Lower lobe of right lung (tissue), 2 donors: ENCODE measurements at places on chromosomes 7 and 10. TPM values are rescaled to one million over a fixed set of nuclear protein-coding genes. Genes with fewer than 3 reads are reported as not detected.
A peak's percentile ranks its signal among the peaks of the same experiment; 100 is the strongest.

GRCh38 chr10:102408728-102409603, 9.6 kb downstream of the PSD start:
- peaks cover 57% of the 10 kb centered on the region for H3K27me3 ChIP-seq
- no peak overlapping the region for H3K27ac ChIP-seq
- DNase-seq: peak; percentile 47
- H3K4me3 ChIP-seq: peak overlapping the region; percentile 45
- no peaks in the 10 kb centered on the region for H3K36me3 ChIP-seq
- H3K4me1 ChIP-seq: peaks cover 12% of the 10 kb centered on the region

- no peak overlapping the region for H3K4me3 ChIP-seq
- no peaks in the 10 kb centered on the region for H3K36me3 ChIP-seq
- no peaks in the 10 kb centered on the region for H3K4me1 ChIP-seq
Observed at GRCh38 chr7:85068799-85069198, 118.1 kb downstream of the SEMA3D start.

- no peak overlapping the region for H3K4me3 ChIP-seq
- H3K27me3 ChIP-seq: no peaks in the 10 kb centered on the region
- H3K27ac ChIP-seq: no peak overlapping the region
- no peaks in the 10 kb centered on the region for H3K36me3 ChIP-seq
Observed at GRCh38 chr7:33503736-33504135, 374.4 kb downstream of the BBS9 start.

GRCh38 chr10:5070648-5071410, 23.4 kb upstream of the AKR1C3 start:
- DNase-seq: no peak
- H3K27ac ChIP-seq: peak overlapping the region; percentile 69
- peaks cover 19% of the 10 kb centered on the region for H3K4me1 ChIP-seq
- H3K36me3 ChIP-seq: no peaks in the 10 kb centered on the region

DNA sequence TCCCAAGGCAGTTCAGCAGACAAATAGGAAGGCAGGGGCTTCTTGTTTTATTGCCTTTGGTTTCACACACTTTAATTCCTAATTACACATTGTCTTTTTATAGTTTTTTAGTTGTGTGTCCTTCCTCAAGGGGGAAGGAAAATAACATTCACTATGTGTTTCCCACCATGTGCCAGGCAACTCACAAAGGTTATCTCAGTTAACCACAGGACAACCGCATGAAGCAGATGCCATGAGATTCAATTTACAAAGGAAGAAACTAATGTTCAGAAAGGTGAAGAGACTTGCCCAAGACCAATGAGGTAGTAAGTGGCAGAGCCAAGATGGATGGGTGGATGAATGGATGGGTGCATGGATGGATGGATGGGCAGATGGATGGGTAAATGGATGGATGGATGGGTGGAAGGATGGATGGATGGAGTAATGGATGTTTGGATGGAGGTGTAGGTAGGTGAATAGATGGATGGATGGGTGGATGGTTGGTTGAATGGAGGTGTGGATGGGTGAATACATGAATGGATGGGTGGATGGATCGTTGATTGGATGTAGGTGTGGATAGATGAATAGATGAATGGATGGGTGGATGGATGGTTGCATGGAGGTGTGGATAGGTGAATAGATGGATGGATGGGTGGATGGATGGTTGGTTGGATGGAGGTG, 77.9 kb downstream of the ARHGAP22 start:
- H3K36me3 ChIP-seq: no peaks in the 10 kb centered on the region
- H3K4me3 ChIP-seq: no peak overlapping the region
- no peak for DNase-seq
- no peak overlapping the region for H3K27ac ChIP-seq
- H3K4me1 ChIP-seq: peaks cover 12% of the 10 kb centered on the region
- H3K27me3 ChIP-seq: peaks cover 23% of the 10 kb centered on the region

Gene DPYSL4
- total RNA-seq: 2.1 TPM

DNA sequence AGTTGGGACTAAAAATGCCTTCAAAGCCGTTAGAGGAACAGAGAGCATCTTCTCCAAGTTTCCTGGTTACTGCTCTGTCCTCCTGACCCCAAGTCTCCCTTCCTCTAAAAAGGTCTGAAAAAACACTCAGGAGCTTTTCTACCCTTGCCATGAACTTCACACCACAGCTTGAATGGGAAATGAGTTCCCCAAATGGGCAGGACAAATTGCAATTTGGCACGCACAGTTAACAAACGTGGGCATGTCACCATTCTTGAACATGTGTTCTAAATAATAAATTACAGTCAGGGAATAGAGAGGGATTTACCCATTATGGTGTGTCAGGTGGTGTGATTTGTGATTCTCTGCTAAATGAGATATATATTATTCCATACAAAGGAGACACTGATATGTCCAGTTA, 91.2 kb upstream of the WNT16 start:
- no peaks in the 10 kb centered on the region for H3K36me3 ChIP-seq
- no peak overlapping the region for H3K4me3 ChIP-seq
- no peaks in the 10 kb centered on the region for H3K4me1 ChIP-seq
- no peak overlapping the region for H3K27ac ChIP-seq
- no peaks in the 10 kb centered on the region for H3K27me3 ChIP-seq

GRCh38 chr10:4062072-4062471, 277.1 kb upstream of the KLF6 start:
- H3K27me3 ChIP-seq: no peaks in the 10 kb centered on the region
- H3K4me1 ChIP-seq: peaks cover 37% of the 10 kb centered on the region
- H3K4me3 ChIP-seq: no peak overlapping the region
- no peak for DNase-seq
- H3K27ac ChIP-seq: no peak overlapping the region

- no peaks in the 10 kb centered on the region for H3K36me3 ChIP-seq
- no peaks in the 10 kb centered on the region for H3K27me3 ChIP-seq
- H3K4me1 ChIP-seq: no peaks in the 10 kb centered on the region
- no peak for DNase-seq
- H3K4me3 ChIP-seq: no peak overlapping the region
Observed at GRCh38 chr7:148434181-148434757, 156.3 kb upstream of the C7orf33 start.

DNA sequence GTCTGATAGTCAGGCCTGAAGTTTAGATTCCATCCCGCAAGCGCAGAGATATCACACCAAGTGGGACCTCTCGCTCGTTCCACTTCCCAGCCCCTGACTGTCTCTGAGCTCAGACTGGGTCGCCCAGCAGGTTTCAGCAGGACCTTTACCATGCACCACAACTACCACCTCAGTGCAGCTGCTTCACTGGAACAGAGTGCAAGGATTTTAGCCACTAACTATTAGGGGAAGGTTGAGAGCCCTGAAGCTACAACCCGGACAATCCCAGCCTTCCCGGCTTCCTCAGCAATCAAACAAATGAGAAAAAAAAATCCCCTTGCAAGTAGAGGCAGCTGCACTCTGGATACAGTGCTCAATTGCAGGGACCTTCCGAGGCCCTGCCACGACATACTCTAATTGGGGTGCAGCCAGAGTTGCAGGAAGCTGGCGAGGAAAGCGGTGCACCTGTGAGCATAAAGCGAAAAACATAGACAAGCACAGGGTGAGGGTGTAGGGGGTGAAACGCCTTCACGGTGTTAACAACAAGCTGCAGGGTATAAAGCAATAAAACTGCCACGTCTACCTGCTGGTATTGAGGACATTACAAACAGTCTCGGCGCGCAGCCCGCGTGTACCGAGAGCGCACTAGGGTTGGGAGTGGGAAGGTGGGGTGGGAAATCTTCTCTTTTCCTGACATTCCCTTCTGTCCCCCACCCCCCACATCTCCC, 2.6 kb upstream of the DLX6 start:
- no peak overlapping the region for H3K4me3 ChIP-seq
- DNase-seq: no peak
- H3K27ac ChIP-seq: no peak overlapping the region
- peaks cover 100% of the 10 kb centered on the region for H3K27me3 ChIP-seq
- no peaks in the 10 kb centered on the region for H3K36me3 ChIP-seq

Gene TMEM26
- 1.1 TPM for total RNA-seq

DNA sequence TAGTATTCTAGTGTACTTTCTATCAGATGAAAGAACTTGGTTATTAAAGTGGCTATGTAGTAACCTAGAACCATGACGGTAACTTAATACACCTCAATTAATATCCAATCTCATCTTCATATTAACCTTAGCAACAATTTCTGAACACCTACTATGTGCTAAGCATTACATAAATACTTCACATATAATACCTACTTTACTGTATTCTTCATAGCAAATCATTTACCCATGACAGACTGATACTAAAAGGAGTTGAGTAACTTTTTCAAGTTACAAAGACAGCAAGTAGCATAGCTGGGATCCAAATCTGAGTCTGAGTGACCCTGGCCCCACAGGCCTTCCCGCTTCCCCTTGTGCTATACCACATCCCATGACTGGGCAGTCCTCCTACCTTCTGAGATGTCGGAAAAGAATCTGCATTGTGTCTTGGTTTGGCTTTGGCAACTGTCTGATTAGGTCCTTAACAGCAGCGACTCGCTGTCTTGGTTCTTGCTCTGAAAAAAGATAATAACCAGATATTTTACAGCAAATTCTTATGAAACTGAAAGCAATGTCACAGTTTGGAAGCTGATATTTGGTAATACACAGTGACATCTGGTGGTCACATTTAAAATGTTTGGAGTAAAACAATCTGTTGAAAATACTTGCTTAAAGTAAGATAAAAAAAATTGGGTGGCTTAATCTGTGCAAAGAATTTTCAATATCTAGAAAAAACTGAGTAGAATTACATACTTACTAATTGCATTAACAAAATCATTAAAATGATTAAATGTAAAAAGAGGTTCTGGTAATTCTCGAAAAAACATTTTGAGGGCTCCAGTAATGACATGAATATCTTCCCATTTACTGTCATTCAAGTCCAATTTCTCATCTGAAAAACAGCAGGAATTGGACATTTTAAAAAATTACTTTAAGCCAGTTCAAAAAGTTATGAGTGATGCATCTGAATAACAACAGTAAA, 120.1 kb downstream of the ARHGAP12 start:
- H3K4me3 ChIP-seq: peak overlapping the region; percentile 43
- peaks cover 21% of the 10 kb centered on the region for H3K36me3 ChIP-seq
- no peaks in the 10 kb centered on the region for H3K4me1 ChIP-seq
- no peaks in the 10 kb centered on the region for H3K27me3 ChIP-seq

GRCh38 chr7:1693991-1694524, 24.0 kb downstream of the ELFN1 start:
- no peak overlapping the region for H3K4me3 ChIP-seq
- H3K27ac ChIP-seq: no peak overlapping the region
- H3K4me1 ChIP-seq: no peaks in the 10 kb centered on the region

DNA sequence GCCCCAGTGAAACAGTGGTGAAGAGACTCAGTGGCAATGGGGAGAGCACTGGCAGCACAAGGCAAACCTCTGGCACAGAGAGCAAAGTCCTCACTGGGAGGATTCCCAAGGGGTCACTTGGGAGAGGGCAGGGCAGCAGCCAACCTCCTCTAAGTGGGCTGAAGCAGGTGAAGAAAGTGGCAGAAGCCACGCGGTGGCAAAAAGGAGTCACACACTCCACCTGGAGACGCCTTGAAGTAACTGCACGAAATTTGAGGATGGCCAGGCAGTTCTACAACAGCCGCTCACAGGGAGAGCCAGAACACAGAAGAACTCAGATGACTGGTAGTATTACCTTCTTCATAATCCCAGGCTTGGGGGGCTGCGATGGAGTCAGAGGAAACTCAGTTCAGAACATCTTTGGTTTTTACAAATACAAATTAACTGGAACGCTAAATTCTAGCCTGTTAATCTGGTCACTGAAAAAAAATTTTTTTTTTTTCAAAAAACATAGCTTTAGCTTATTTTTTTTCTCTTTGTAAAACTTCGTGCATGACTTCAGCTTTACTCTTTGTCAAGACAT, 574 bp upstream of the IL6 start:
- H3K4me1 ChIP-seq: peaks cover 58% of the 10 kb centered on the region
- peaks cover 4% of the 10 kb centered on the region for H3K27me3 ChIP-seq
- H3K27ac ChIP-seq: peak overlapping the region; percentile 84
- DNase-seq: peak; percentile 66

Gene TAS2R41
- total RNA-seq: not detected

Gene SCART1
- 2.4 TPM for total RNA-seq

GRCh38 chr7:139004321-139005090, 23.3 kb upstream of the KIAA1549 start:
- H3K36me3 ChIP-seq: no peaks in the 10 kb centered on the region
- H3K27ac ChIP-seq: no peak overlapping the region
- H3K4me1 ChIP-seq: no peaks in the 10 kb centered on the region
- DNase-seq: no peak
- no peak overlapping the region for H3K4me3 ChIP-seq

Gene ZMYND11
- 68.9 TPM for total RNA-seq

Gene PRLHR
- not detected for total RNA-seq

DNA sequence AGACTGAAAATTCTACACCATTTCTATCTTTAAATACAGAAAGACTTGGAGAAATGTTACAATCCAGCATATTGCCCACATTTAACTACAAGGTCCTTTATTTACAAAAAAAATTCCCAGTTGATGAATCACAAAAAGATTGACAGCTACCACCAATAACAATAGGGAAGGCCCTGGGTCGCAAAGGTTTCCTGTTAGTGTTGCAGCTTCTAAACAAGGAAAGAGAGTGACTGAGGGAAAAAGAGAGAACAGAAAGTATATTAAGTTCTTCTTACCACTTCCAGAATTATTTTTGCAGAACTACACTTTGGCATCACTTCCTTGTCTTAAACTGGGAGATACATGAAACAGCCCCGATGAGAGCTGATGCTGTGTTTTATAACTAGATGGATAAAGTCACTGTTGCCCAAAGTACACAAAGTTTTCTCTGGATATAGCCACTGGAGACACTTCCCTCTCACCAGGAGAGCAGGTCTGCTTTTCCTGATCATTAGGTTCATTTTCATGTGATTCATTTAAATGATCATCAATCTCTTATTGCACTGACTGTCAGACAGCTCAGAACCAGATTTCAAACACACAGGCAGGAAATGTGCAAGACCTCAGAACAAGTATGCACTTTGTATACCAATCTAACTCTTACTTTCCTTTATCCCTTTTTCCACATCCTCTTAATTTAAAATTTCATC, 57.0 kb downstream of the SHTN1 start:
- peaks cover 9% of the 10 kb centered on the region for H3K4me1 ChIP-seq
- no peak for DNase-seq
- no peaks in the 10 kb centered on the region for H3K27me3 ChIP-seq
- H3K36me3 ChIP-seq: peaks cover 17% of the 10 kb centered on the region
- H3K27ac ChIP-seq: no peak overlapping the region
- no peak overlapping the region for H3K4me3 ChIP-seq

DNA sequence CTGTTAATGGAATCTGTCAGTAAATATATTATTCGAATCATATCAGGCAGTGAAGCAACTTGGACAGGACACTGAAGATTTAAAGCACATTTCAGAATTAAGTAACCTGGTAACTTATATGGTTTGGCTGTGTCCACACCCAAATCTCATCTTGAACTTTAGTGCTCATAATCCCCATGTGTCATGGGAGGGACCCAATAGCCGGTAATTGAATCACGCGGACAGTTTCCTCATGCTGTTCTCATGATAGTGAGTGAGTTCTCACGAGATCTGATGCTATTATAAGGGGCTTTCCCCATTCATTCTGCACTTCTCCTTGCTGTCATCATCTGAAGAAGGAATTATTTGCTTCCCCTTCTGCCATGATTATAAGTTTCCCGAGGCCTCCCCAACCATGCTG, 83.2 kb upstream of the COL1A2 start:
- no peaks in the 10 kb centered on the region for H3K36me3 ChIP-seq
- H3K4me1 ChIP-seq: no peaks in the 10 kb centered on the region
- H3K27me3 ChIP-seq: no peaks in the 10 kb centered on the region
- no peak for DNase-seq

Gene CHCHD1
- 21.1 TPM for total RNA-seq

- H3K27me3 ChIP-seq: no peaks in the 10 kb centered on the region
- H3K27ac ChIP-seq: no peak overlapping the region
- no peak overlapping the region for H3K4me3 ChIP-seq
- no peak for DNase-seq
- no peaks in the 10 kb centered on the region for H3K4me1 ChIP-seq
Observed at GRCh38 chr7:133773601-133774000, 353.5 kb upstream of the LRGUK start.
